ENCODE measurements at places on chromosomes 11 and 22. TPM values are rescaled to one million over a fixed set of nuclear protein-coding genes. Genes with fewer than 3 reads are reported as not detected.

The RIMBP3B gene
- 1.1 TPM for total RNA-seq

The GAL gene
- not detected for total RNA-seq

- DNase-seq: no peak
These were observed 686.2 kb downstream of the METTL15 start for GRCh38 chr11:28794405-28794804.

- no peak for DNase-seq
These were observed 36.1 kb upstream of the SCN3B start for GRCh38 chr11:123690485-123690884.

DNA sequence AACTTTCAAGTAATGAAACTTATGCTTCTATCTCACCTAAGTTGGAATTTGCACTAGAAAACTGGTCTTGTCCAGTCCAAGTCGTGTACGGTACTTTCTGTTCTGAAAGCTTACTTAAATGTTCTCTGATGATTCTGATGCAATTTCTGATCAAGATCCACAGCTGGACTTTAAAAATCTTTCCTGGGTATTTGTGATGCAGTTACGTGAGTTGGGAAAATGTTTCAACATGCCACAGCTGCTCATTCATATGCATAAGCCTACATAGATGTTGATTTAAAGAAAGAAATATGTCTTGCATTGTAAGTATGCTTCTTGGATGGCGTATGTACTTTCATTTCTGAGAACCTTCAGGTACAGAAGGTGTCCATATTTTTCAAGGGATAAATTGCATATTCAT, 493.7 kb upstream of the CCDC90B start:
- DNase-seq: no peak

GRCh38 chr11:101357771-101358170, 226.0 kb downstream of the TRPC6 start:
- no peak for DNase-seq

- DNase-seq: peak; percentile 38
These were observed 10.0 kb downstream of the RPL3 start for GRCh38 chr22:39309364-39309861.

GRCh38 chr11:94553938-94554337, 10.2 kb downstream of the FUT4 start:
- no peak for DNase-seq

- DNase-seq: no peak
These were observed 237.4 kb downstream of the TMEM135 start for GRCh38 chr11:87275176-87275575.
